Left ventricle myocardium superior (tissue), 1 donor: ENCODE measurements at places on chromosomes 16 and 17. TPM values are rescaled to one million over a fixed set of nuclear protein-coding genes. Genes with fewer than 3 reads are reported as not detected.

DNA sequence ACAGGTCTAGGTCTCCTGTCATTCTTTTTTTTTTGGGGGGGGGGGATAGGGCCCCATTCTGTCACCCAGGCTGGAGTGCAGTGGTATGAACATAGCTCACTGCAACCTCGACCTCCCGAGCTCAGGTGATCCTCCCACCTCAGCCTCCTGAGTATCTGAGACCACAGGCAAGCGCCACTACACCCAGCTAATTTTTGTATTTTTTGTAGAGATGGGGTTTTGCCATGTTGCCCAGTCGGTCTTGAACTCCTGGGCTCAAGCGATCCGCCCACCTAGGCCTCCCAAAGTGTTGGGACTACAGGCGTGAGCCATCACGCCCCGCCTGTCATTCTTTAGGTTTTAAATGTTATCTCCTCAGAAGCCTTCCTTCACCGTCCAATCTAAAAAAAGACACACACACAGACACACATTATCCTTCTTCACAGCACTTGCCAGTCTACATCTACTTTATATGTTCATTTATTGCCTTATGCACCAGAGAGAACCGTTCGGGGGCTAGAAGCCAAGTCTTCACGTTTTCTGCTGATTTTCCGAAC is 694 bp downstream of the MRPL27 start:
- DNase-seq: no peak

GRCh38 chr16:9185381-9185780 is 93.9 kb downstream of the HAPSTR1 start:
- no peak for DNase-seq

The ABCA8 gene
- total RNA-seq: 38.6 TPM

DNA sequence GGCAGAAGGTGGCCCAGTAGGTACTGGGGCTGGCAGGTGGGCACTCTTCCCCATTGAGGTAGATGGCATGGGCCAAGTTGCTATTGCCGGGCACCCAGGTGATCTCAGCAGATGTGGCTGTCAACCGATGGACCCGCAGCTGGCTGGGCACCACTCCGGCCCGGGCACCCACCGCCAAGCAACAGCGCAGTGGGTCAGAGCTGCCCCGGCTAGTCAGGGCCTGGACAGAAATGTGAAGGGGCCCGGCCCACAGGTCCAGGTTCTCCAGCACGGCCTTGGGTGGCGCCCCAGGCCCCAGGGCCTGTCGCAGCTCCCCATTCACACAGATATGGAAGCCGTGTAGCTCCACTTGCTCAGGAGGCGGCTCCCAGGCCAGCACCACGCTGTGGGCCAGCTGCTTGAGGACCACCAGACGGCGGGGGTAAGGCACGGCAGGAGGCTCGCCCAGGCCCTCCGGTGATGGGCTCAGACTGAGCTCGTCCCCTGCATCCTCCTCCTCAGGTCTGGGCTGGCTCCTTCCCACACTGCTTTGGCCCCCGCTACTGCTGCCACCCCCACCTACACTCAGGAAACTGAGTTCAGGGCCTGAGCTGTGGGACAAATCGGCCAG is 16.5 kb downstream of the TSPOAP1 start:
- DNase-seq: no peak

DNA sequence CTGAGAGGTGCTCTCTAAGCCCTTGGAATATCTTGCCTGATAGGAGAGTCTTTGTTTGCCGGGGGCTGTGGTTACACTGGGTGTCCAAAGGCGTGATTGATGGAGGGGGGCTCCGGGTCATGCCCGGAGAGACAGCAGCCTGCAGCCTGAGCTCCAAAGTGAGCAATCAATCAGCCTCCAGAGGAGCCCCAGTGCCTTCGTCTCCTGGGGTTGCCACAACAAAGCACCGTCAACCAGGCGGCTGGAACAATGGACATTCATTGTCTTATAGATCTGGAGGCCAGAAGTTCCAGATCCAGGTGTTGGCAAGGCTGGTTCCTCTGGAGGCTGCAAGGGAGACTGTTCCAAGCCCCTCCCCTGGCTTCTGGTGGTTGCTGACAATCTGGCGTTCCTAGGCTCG is 24.0 kb upstream of the GINS2 start:
- DNase-seq: no peak

The ABCA5 gene
- total RNA-seq: 27.0 TPM

GRCh38 chr17:2481760-2482159 is 29.9 kb downstream of the METTL16 start:
- DNase-seq: no peak
